MG63 (cell line): ENCODE measurements at places on chromosomes 7 and 10. TPM values are rescaled to one million over a fixed set of nuclear protein-coding genes. Genes with fewer than 3 reads are reported as not detected.

- DNase-seq: no peak
Observed at GRCh38 chr10:126372396-126372795, 15.9 kb downstream of the ADAM12 start.

ARHGEF5 gene
- total RNA-seq: 2.0 and 2.7 TPM in 2 replicates

- no peak for DNase-seq
Observed at GRCh38 chr7:49333180-49333881, 409.0 kb downstream of the CDC14C start.

- no peak for DNase-seq
Observed at GRCh38 chr10:4127518-4128315, 342.7 kb upstream of the KLF6 start.

DNA sequence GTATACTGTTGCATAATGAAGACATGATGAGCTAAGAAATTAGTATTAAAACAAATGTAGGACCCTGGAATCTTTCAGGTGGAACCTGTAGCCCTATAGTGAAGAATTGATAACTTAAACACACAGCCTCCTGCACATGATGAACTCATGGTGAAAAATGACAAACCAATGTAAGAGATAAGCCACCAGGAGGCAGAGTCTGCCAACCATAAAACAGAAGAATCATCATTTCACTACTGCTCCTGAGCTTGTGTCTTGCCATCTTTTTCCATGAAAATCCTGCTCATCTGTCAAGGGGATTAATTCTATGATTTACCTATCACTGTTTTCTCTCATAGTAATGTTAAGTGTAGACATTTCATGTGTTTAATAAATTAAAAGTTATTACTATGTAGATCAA, 363.9 kb downstream of the MALRD1 start:
- no peak for DNase-seq
